ENCODE measurements at places on chromosomes 2 and 18.

GRCh38 chr2:4967206-4967605, 725.0 kb upstream of the SOX11 start:
- DNase-seq, result no peak

GRCh38 chr2:229104025-229104424, 167.1 kb downstream of the PID1 start:
- DNase-seq, result no peak

DNA sequence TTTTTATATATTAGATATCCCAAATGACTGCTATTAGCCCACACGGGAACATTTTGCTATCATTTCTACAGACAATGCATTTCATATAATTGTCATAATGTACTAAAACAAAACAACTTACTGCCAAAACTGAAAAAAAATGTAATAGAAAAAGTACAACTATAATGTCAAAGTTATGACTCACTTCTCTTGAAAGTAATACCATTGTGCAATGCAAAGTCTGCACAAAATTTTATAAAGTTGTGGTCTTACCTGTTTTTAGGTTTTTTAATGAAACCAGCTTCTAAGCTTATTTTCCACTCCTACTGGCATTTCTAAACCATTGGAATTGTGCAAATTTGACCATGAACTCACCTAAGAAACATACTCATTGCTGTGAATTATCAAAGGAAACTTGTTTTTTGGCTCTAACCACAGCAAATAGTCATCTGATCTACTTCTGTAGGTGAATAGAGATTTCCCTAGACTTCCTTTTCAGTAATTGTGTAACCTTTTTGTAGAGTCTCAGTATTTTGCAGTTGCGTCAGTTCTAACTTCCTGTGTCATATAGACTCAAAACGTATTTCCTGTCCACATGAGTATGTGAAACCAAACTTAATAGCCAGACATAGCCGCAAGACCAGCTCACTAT, 31.9 kb upstream of the TFPI start:
- no peak for DNase-seq

DNA sequence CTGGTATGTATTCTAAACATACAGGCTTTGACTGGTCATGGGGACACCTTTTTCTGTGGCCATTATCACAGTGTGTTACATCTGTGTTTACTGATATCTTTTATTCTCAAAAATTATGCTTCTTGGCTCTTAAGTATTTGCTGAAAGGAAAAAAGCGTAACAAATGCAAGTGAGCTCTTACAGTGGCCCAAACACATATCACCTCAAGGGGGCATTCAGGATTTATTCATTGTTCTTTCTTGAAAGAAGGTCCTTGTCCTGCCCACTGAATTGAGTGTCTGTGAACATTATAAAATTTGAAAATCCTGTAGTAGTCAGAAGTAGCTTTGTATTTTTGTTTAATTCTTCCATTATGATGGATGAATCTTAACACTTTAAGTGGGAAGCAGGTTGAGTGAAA, 454.5 kb downstream of the XIRP2 start:
- DNase-seq, result no peak

DNA sequence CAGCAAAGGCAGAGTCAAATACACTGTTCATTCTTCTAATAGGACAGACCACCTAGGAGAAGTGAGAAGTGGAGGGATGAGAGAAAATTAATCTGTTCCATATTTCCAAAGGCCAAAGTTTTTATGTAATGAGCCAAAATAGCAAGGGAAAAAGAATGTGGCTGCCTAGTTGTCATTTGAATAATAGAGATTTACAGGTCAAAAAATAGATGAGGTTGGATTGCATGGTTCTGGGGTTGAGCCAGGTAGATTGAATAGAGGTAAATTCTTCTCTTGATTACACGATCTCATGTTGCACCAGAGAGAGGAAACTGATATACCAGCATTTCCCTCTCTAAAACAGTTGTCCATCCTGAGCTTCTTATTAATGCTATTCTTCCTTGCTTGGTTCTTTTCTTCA, 325.8 kb downstream of the CCDC178 start:
- no peak for DNase-seq

GRCh38 chr2:15753811-15754702, 162.4 kb downstream of the DDX1 start:
- DNase-seq, result no peak

DNA sequence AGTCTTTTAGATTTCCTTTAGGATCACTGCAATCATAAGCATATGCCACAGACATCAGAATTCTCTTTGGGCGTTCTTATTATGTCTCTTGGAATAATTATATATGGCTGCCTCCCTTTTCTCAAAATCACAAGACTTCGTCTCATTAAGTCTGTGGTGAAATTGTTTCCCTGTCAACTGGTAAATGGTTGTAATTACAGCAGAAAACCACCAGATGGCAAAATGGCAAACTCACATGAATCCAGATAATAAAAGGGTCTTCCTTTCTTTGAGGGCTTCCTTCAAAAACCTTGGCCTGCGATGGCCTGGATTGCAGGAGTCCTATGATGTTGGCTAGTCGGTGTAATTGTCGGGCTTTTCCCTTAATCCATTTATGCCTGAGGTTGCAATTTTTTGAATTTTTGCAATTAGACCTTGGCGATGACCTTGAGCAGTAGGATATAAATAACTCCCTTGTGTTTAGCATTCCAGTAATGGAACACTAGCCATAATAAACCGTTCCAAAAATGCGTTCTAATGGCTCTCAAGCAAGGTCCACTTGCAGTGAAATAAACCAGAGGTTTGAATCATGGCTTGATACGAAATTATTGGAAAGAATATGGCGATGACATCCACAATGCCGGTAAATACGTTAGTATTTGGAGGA, 656.4 kb downstream of the MBD2 start:
- no peak for DNase-seq

GRCh38 chr2:16258350-16258749, 318.0 kb downstream of the MYCN start:
- no peak for DNase-seq

GRCh38 chr2:31299547-31299946, 65.6 kb downstream of the EHD3 start:
- no peak for DNase-seq

GRCh38 chr2:41890341-41890740, 157.5 kb upstream of the PKDCC start:
- no peak for DNase-seq

Data from hypothalamus (tissue), 51 donors.